BJ (cell line): ENCODE measurements at places on chromosomes 1 and 21. TPM values are rescaled to one million over a fixed set of nuclear protein-coding genes. Genes with fewer than 3 reads are reported as not detected.

- no peak for DNase-seq
These were observed 34.7 kb downstream of the CELF3 start for GRCh38 chr1:151681923-151682322.

DNA sequence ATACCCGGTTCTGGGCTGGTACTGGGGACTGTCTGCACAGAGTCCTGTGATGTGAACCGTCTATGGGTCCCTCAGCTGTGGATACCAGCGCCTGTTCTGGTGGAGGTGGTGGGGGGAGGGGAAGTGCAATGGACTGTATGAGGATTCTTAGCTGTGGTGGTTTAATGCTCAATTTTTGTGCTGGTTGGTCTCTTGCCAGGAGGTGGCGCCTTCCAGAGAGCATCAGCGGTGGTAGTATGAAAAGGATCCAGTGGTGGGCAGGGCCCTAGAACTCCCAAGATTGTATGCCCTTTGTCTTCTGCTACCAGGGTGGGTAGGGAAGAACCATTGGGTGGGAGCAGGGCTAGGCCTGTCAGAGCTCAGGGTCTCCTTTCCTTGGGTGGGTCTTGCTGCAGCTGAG, 89.4 kb upstream of the B3GALT2 start:
- no peak for DNase-seq

Gene C1orf167
- polyA plus RNA-seq: 0.48 and 0.54 TPM in 2 replicates

Gene COL8A2
- polyA plus RNA-seq: 6.0 and 6.8 TPM in 2 replicates

GRCh38 chr1:4318720-4319119, 335.7 kb upstream of the AJAP1 start:
- no peak for DNase-seq

Gene KCNA3
- 0.38 and 0.39 TPM in 2 replicates for polyA plus RNA-seq

DNA sequence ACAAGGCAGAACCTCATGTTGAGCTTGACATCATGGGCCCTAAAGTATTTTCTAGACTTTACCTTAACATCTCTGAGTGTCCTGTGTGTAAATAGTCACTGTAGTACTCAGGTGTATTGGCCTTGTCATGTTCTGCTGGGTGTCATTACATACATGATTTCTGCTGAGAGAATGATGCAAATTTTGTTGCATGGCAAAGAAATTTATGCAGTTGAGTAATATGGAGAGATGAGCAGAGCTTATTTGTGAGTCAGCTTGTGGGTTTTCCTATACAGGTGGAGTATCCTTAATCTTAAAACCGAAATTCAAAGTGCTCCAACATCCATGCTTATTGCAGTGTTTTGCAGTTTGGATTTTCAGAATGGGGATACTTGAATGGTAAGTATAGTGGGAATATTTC, 36.6 kb downstream of the RGL1 start:
- DNase-seq: no peak
